ENCODE measurements at places on chromosomes 13 and 19.
A peak's percentile ranks its signal among the peaks of the same experiment; 100 is the strongest.

DNA sequence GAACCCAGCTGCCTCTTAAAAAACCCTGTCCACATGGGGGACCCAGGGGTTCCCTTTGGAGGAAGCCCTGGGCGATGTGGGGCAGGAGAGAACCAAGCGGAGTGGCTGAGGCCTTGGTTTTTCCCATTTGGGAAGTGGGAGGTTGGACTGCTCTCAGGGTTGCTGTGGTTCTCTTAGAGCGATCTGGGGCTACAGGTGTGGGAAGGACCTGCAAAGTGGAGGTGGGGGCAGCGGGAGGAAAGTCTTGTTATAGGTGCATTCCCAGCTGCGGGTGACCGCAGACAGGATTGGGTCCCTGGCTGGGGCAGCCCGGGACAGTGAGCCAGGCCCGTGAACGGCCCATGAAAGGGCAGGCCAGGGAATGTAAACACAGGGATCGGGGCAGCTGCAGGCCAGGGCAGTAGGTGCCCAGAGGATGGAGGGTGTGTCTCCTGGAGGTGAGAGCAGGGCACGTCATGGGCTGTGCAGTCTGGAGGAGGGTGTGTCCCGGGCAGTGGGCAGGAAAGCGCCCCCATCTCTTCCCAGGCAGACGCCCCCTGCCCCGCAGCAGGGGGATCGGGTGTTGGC is 814 bp downstream of the SLC25A23 start:
- DNase-seq = no peak

DNA sequence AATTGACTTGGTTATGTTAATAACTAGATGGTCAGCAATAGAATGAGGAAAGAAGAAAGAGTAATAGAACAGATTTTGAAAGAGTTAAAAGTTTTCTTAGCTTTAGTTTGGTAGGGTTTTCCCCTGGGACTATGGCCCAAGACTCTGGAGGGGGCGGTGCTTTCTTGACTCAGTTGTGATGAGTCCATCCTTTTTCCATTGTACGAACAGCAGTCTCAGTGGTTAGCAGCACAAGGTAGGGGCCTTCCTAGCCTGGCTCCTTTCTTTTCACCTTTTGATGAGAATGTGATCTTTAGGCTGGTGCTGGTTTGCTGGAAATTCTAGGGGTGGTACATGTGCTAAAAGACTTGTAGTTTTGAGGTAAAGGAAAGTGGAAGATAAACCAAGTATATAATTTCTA is 38.8 kb downstream of the ZNF506 start:
- DNase-seq = peak; percentile 60

- DNase-seq = no peak
Measured at GRCh38 chr13:50934735-50935435, 25.3 kb downstream of the RNASEH2B start.

DNA sequence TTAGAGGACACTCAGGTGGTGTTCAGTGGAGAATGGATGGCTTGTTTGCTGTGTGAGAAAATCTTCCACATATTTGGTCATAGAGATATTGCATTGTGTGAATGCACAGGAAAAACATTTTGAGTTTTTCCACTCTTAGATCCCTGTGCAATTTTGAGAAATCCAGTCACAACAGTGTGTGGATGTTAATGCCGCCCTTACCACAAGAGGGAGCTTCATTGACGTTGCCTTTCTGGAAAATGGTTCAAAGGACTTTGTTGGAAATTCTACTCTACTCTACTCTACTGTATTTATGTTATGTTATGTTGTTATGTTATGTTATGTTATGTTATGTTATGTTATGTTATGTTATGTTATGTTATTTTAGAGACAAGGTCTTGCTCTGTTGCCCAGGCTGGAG is 13.4 kb downstream of the ZNF20 start:
- DNase-seq = peak; percentile 7

DNA sequence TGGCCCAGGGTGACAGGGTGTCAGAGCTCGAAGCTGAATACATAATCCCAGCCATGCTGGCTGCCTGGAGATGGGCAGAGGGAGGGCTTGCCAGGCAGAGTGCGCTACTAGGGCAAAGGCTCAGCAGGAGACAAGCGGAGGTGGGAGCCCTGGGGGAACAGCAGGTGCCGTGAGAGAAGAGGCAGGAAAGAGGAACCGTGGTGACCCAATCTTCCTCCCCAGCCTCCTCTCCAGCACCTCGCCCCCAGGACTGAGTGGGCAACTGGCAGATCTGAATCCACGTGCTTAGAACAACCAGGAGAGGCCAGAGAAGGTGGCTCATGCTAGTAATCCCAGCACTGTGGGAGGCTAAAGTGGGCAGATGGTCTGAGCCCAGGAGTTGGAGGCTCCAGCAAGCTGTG is 11.0 kb upstream of the CCL25 start:
- DNase-seq = no peak

- DNase-seq = no peak
Measured at GRCh38 chr13:64871742-64872141, 2358.4 kb downstream of the PCDH9 start.

- no peak for DNase-seq
Measured at GRCh38 chr13:46367617-46368327, 19.3 kb downstream of the RUBCNL start.

- no peak for DNase-seq
Measured at GRCh38 chr13:95059306-95059705, 241.9 kb downstream of the ABCC4 start.

DNA sequence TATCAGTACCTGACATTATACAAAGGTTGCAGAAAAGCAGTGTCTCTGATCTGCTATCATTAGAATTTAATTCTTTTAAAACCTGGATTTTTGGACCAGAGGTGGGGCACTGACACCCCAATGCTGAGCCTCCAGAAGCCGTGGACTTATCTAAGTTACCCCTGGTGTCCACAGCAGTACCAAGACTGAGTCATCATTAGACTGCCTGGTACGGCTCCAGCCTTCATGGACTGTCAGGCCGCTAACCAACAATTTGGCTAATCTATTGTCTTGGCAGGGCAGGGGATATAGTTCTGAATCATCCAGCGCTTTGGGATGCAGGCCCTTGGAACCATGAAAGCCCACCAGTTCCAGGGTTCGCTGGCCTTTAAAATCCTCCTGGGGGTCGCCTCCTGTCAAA is 78.3 kb downstream of the TSHZ3 start:
- no peak for DNase-seq

GRCh38 chr19:42634409-42635232 is 39.9 kb upstream of the CEACAM8 start:
- peak; percentile 59 for DNase-seq

DNA sequence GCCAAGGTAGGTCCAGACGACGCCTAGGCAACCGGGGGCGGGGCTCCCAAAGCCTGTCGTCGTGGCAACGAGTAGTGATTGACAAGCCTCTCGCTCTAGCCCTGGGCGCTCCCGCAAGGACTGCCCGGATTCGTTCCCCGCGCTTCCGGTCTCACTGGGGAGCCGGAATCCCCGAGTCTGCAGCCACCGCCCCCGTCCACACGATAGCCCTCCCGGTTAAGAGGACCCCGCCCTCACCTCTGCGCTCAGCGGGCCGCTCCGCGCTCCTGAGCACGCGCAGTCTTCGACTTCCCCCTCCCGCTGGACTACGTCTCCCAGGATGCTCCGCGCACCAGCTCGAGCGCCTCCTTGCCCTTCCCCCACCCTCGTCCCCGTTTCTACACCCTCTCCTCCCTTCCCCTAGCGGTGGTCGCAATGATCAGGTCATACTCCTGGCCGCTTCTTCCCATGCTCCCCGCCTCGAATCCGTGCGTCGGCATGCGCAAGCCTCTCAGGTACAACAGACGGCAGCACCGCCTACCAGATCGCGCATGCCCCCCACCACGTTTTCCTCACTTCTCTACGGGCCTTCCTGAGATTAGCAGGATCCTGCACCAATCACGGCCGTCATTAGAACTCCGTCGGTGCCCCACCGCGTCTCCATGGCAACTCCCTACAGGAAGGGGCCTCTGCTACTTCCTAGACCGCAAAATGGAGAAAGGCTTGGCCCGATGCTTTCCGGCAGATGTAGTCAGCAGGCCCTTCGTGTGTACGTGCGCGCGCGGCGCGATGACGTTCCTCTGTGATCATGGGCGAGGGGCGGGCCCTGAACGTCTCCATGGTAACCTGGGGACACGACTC is at the start of gene MZF1:
MZF1 (minus strand) TSS at position 518 of the 840 bp plus-strand sequence. CDS start 1,946 bp downstream, outside the sequence.
- DNase-seq = peak; percentile 99

DNA sequence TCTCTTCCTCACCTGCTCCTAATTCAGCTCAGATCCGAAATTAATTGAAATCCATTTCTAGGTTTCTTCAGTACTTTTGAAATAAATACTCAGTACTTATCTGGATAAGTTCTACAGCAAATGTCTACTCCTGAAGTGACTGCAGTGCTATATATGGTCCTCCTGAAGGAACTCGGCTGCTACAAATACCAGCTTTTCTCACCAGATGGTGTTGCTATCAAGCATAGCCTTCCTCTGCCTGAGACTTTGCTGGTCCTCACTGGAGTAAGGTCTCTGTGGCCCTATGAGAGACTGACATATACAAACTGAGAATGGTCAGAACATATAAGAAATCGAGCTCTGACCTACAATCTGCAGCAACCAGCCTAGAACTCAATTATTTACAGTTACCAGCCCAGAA is 161.6 kb downstream of the NDFIP2 start:
- DNase-seq = no peak

Measured in activated naive CD8-positive, alpha-beta T cell treated with anti-CD3 and anti-CD28 coated beads, Interleukin-2, amount 50 U/mL, for 24 hours (primary cell).